ENCODE measurements at places on chromosomes 2 and 18. TPM values are rescaled to one million over a fixed set of nuclear protein-coding genes. Genes with fewer than 3 reads are reported as not detected.
A peak's percentile ranks its signal among the peaks of the same experiment; 100 is the strongest.

- DNase-seq = no peak
Observed at GRCh38 chr2:119112770-119113488, 45.6 kb downstream of the C1QL2 start.

DNA sequence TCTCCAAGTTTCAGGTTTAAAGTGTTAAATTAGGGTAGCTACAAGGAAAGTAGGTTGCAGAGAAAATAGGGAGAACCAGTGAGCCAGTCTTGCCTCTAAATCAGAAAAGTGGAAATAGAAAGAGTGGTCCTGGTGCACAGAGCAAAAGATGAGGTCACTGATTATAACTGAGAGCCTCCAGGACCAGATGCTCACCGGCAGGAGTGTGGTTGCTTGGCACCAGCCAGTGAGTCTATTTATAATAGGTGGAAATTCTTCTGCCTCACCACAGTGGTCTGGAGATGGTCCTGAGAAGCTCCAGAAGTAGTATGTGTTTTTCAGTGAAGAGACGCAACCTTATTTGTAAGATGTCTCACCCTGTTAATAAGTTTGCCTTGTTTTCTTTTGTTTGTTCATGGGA lies 373.9 kb upstream of the KCNJ3 start:
- DNase-seq = no peak

NT5DC4 gene
- not detected for total RNA-seq

- no peak for DNase-seq
Observed at GRCh38 chr2:24544456-24545115, 53.5 kb downstream of the NCOA1 start.

DNA sequence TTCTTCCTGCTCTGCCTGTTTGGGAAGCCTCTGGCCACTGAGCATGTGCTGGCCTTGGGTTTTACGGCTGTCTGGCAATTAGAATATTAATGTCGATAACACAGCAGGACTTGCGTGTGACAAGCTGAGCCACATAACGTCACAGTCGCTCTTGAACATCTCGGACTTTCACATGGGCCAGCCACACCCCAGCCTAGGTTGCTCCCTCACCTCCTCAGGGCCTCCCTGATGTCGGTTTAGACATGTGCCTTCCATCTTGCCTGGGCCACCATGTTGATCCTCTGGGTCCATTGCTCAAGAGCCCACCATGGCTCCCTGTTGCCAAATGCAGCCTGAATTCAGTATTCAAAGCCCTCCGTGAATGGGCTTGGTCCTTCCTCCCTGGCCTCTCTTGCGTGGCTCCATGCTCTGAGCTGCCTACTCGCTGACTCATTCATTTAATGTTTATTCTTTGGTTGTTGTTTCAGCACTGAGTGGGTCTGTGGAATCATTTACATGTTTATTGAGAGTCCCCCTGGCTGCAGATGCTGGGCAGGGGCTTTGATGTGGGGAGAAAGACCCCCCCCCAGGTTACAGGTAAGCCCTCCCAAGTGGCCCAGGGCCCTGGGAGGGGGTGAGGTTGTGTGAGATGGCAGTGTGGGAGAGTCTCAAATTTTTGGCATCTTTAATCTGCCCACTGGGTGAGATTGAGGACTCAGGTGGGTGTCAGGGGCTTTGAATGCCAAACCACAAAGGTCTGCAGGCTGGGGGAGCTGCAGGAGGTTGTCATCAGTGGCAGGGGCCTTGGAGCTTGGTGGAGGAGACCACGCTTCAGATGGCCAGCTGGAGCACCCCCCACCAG lies 62.0 kb downstream of the ODC1 start:
- no peak for DNase-seq

- peak; percentile 50 for DNase-seq
Observed at GRCh38 chr2:159111346-159111927, 143.0 kb downstream of the TANC1 start.

MYOM1 gene
- 667 TPM for total RNA-seq

DNA sequence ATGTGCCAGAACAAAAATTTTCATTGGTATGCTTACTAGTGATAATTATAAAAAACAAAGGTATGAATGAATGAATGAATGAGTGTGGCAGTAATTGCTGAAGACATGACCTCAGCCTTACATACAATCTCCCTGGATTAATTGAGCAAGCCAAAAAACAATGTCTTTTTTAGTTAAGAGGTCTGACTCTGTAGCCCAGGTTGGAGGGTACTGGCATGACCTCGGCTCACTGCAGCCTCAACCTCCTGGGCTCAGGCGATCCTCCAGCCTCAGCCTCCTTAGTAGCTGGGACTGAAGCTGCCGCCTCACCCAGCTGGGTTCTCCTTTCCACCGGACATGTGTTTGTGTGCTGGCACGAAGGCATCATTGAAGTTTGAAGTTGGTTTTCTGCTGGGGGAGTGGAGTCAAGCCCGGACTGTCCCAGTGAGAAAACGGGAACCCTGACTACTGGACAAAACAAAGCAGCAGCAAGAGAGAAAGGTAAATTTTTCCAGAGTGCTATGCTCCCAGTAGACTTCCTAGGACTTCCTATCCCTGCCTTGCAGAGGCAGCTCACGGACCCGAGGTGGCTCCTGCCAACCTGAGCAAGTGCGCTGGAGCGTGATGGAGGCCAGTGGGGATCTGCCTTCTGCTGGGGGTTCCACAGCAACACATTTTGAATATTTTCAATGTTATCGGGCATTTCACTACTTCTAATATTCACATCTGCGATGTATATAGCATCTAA lies 6.4 kb upstream of the IMP4 start:
- no peak for DNase-seq

DNA sequence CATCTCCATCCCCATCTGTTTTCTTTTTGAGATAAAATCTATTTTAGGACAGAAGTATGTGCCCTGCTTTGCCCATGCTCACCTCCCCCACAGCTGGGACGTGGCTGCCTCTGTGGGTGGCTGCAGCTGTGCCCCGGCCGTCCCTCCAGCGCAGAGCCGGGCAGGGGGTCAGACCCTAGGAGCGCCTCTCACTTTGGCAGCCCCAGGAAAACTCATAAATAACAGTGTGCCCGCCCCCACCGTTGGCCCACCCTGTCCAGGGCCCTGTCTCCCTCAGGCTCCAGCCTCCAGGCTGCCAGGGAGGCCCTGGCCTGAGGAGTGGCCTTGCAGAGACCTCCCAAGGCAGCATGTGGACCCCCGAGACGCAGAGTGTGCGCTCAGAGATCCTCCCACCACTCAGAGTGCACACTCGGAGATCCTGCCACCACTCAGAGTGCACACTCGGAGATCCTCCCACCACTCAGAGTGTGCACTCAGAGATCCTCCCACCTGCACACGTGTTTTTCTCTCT lies 178.1 kb downstream of the TWIST2 start:
- no peak for DNase-seq

ZNF396 gene
- total RNA-seq = 0.71 TPM

DNAH7 gene
- total RNA-seq = 0.11 TPM

DSG4 gene
- total RNA-seq = not detected

GRCh38 chr18:25289001-25289631 lies 62.9 kb downstream of the ZNF521 start:
- DNase-seq = no peak

Data from left ventricle myocardium inferior (tissue), 1 donor.